ENCODE measurements at places on chromosomes 6 and 20. TPM values are rescaled to one million over a fixed set of nuclear protein-coding genes. Genes with fewer than 3 reads are reported as not detected.

PRDM13 gene
- polyA plus RNA-seq = not detected

PCK1 gene
- polyA plus RNA-seq = 1.0 TPM

MRPS10 gene
- polyA plus RNA-seq = 41.8 TPM

SASH1 gene
- polyA plus RNA-seq = 14.1 TPM

RHAG gene
- polyA plus RNA-seq = 2.8 TPM

HIVEP1 gene
- 5.1 TPM for polyA plus RNA-seq

FAM209B gene
- polyA plus RNA-seq = 0.84 TPM

AVP gene
- not detected for polyA plus RNA-seq

HLA-DMA gene
- polyA plus RNA-seq = 20.9 TPM

PLCB4 gene
- polyA plus RNA-seq = 9.4 TPM

BACH2 gene
- polyA plus RNA-seq = 0.61 TPM

BFSP1 gene
- polyA plus RNA-seq = 0.59 TPM

DEFB127 gene
- not detected for polyA plus RNA-seq

POFUT1 gene
- 16.6 TPM for polyA plus RNA-seq
